ENCODE measurements at places on chromosomes 7 and 10.

DNA sequence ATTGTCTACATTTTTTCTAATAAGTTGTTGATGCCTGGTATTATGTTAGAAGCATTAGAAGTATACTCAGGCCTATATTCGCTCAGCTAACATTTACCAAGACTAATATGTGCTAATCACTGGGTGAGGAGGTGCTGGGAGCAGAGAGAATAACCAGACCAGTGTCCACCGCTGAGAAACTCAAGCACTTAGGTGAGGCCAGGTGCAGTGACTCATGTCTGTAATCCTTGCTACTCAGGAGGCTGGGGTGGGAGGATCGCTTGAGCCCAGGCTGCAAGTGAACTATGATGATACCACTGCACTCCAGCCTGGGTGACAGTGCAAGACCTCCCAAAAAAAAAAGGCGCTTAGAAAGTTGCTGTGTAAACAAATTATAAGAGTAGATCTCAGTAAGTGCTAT lies 182.2 kb upstream of the AOAH start:
- no peak for DNase-seq

DNA sequence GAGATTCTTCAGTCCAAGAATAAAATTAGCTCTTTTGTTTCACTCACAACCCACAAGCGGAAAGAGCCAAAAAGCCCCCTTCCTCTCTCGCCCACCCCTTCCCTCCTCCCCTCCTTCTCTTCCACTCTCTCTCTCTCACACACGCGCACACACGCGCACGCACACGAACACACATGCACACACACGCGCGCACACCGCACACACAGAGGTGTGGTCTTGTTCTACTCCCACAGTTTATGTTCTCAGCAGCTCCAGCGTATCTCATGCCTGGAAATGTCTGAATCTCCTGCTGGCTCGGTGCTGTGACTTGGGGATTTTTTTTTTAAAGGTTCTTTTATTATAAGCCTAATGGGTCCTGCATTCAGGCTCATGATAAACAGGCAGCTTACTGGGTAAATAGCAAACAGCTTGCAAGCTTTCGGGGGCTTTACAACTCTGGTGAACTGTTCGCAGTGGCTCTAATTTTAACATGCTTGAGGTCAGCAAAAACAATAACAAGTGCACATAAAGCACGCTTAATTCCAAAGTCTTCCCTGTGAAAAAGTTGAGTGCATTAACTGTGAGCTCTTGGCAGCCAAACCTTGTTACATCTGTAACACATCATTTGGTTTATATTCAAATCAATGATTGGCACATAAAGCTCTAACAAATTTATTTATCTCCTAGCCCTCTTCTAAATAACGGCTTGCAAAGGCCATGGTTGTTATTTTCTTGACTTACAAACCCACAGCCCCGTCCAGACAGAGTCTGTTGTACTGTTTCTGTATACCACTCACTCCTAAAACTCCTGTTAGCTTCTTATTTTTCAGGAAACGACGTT lies 424.1 kb upstream of the MGMT start:
- no peak for DNase-seq

DNA sequence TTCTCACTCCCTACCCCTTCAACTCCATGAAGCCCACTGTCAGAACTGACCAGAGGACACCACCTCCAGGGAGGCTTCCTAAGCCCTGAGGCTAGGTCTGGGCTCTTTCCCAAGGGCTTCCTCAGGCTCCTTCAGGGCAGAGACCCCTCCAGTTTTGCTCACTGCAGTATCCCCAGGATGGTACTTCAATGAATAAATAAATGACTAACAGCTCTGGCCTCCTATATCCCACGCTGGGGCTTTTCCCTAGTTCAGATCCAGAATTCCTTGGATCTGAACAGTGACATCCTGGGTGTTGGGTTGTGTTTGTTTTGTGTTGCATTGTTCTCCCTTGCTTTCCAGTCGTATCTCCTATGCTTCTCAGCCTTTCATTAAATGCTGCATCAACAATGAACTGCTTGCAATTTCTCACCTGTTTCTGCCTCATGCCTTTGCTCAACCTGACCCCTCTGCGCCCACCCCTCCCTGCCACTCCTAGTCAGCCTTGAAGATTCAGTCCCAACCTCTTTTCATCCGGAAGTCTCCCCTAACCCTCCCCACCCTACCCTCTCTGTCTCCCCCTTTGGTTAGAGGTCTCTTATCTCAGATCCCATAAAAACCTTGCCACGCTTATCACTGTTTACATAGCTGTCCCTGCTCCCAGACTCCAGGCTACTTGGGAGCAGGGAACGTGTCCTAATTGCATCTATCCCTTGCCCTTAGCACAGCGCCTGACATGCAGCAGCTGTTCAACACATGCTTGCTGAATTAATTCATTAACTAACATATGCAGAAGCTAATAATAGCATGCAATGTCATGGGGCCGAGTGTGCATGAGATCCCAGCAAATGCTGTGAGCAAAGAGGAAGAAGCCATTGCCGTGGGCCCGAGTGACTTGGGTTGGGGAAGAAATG lies 41.7 kb downstream of the PPP1R3C start:
- no peak for DNase-seq

GRCh38 chr10:90977855-90978486 lies 57.1 kb upstream of the ANKRD1 start:
- no peak for DNase-seq

DNA sequence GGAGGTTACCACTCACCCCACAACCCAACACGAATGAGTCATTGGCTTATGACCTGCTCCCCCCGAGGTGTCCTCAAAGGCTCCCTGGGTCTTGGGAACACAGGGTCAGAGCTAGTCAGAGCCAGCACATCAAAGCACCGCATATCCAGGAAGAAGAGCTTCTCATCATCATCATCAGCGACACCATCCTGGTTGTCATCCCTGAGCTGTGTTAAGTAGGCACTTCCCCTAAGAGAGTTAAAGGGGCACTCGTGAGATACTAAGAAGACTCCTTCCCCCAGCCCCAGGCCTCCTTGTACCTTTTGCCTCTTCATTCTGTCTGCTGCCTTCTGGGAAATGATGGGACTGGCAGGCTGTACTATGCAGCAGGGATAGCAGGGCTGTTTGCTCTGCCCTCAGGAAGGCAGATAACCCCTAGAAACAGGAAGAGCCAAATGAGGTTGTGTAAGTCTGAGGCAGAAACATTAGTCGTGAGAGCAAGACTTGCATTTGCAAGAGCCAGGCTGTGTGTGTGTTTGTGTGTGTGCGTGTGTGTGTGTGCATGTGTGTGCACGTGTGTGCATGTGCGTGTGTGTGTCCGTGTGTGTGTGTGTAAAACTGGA lies 11.1 kb upstream of the CPA1 start:
- peak; percentile 53 for DNase-seq

DNA sequence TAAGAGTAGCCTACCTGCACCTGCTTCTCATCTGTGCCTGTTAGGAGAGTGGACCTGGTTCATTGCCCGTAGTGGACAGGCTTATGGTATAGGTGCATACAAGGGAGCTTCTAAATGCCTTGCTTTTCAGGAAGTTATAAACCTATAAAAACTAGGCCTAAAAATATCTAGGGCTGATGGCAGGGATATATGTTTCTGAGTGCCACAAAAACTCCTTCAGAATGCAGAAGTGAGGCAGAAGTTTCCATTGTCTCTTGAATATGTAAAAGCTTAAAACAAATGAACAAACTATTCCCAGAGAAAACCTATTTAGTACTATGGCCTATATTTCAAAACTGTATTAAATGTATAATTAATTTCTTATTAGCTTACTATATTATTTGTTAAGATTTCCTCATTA lies 91.8 kb downstream of the RNLS start:
- peak; percentile 31 for DNase-seq

Measured in OCI-M1 (cell line).